Uterus (tissue), 4 donors: ENCODE measurements at places on chromosomes 6 and 20. TPM values are rescaled to one million over a fixed set of nuclear protein-coding genes. Genes with fewer than 3 reads are reported as not detected.
A peak's percentile ranks its signal among the peaks of the same experiment; 100 is the strongest.

DNA sequence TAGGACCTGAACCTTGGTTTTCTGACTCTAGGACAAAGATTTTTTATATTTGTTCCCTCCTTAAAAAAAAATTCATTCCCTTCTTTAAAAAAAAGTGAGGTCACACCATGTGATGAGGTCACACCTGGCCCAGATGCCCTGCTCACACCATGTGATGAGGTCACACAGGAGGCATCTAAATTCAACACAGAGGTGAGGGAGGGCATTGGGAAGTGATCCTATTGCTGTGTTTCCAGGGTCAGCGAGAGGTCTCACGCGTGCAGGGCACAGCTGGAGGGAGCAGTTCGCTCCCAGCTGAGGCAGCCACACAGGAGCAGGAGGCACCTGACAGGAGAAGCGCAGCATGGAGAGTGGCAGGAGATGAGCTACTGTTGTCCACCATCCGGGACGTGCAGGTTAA lies 92.5 kb downstream of the SLC22A23 start:
- no peak for DNase-seq

GRCh38 chr6:158825038-158825950 lies 6.1 kb upstream of the EZR start:
- no peak for DNase-seq

GRCh38 chr6:17456711-17457110 lies 63.3 kb downstream of the CAP2 start:
- DNase-seq = no peak

The C6orf47 gene
- 31.9 TPM for total RNA-seq

GRCh38 chr6:3630258-3630835 lies 121.2 kb downstream of the PXDC1 start:
- no peak for DNase-seq

The LHFPL5 gene
- total RNA-seq = not detected

- DNase-seq = no peak
Measured at GRCh38 chr20:49892260-49892659, 23.1 kb downstream of the SPATA2 start.

DNA sequence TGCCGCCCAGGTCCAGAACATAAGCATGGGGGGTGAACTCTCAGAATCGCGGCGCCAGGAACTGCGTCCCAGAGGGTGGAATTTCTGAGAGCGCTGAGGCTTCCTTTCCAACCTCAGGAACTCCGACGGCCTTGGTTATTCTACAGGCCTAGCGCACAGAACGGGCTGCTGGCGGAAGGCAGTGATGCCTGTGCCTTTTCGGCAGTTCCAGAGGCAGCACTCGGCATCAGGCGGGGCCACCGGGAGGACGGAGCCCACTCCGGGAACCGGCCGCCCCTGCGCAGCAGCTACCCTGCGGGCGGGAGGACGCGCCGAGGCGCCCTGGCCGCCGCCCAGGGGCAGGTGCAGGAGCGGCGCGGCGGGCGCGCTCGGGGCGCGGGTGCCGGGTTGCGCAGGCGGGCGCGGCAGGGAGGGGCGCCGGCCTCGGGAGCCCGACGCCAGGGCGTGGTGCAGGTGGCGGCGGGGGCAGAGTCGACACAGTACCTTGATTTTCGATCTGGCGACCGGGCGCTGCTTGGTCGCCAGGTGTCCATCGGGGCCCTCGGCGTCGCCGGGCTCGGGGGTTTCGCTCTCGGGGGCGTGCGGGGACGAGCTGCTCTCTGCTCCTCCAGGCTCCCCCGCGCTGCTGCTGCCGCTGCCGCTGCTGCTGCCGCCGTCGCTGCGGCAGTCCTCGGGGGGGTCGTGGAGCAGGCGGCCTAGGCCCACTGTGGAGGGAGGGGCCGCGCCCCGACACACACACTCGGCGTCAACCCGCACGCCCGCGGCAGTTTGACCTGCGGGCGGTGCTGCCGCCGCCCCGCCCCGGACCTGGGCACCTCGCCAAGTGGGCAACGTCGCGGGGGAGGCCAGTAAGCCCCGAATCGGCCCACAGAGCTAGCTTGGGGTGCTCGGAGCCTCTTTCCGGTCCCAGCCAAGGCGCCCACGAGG lies 1.3 kb downstream of the OVOL2 start:
- no peak for DNase-seq

DNA sequence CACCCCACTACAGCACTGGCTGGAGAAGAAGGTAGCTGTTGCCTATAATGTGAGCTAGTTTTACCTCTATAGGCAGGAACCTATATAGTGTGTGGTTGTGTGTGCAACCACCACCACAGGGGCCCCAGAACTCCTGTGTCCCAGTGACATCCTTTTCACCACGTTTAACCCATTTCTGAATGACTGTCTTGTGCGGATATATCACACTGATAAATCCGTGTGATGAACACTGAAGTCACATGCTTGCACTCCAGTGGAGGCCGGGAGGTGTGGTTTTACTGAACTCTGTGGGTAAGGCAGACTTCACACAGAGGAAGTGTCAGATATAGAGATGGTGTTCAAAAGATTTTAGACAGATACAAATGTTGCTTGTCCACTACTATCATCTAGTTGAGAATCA lies 32.5 kb downstream of the SDHAF4 start:
- no peak for DNase-seq

DNA sequence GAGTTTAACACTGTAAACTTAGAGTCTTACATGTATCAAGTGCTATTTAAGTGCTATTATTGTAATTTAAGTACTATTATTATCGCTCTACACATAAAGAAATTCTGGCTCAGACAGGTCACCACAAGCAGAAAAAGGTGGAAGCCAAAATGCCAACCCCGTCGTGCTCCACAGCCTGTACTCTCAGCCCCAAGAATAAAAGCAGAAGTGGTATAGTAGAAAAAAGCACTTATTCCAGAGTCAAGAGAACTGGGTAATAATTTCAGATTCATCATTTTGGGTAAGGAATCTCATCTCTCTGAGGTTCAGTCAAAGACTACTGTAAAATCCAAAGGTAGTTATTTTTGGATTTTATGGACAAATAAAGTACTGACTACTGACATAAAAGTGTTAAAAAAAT lies 943 bp downstream of the ZUP1 start:
- no peak for DNase-seq

The HLA-DQB1 gene
- 31.2 TPM for total RNA-seq

DNA sequence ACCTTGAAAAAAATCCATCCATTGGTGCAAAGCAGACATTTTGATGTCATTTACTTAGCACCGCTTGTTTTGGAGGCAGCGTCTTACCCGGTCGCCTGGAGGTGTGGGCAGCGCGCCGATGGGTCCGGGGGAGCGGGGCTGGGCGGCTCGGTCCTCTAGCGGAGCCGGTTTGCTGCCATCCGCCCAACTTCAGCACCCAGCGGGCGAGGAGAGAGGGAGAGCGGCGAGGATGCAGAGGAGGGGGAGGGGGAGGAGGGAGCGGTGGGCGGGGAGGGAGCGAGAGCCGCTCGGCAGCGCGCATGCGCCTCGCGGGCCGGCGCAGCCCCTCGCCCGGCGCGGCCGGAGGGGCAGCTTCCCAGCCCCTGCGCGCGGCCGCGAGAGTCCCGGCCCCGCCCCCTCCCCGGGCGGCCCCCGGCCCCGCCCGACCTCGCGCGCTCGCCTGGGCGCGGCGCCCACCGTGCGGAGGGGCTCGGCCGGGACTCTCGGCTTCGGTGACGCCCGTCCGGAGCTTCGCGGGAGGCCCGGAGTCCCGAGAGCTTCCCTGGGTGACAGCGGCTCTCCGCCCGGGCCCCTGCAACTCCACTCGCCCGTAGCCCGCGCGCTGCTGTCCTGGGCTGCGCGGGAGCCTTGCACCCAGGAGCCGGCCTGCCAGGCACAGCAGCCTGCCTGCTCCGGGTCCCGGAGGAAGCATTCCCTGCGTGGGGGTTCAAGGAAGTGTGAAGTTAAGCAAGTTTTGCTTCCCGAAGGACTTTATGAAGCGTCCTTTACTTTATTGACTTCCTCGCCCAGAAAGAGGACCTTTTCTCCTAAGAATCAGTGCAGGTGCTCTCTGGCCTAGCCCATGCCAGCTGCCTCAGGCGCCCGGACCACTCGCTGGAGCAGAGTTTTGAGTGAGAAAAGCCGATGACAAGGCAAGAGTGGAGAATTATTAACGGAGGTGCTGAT lies at the start of gene RGS17:
Gene RGS17 (minus strand): TSS at position 246 of the 945 bp plus-strand sequence. CDS start 87,264 bp downstream, outside the sequence.
- peak; percentile 47 for DNase-seq

The CCN6 gene
- total RNA-seq = not detected

The TAAR1 gene
- not detected for total RNA-seq

- no peak for DNase-seq
Measured at GRCh38 chr6:52152711-52153160, 33.4 kb upstream of the IL17A start.

The EBF4 gene
- 19.0 TPM for total RNA-seq

The MUC21 gene
- total RNA-seq = 0.28 TPM

The DOK5 gene
- total RNA-seq = 1.4 TPM

DNA sequence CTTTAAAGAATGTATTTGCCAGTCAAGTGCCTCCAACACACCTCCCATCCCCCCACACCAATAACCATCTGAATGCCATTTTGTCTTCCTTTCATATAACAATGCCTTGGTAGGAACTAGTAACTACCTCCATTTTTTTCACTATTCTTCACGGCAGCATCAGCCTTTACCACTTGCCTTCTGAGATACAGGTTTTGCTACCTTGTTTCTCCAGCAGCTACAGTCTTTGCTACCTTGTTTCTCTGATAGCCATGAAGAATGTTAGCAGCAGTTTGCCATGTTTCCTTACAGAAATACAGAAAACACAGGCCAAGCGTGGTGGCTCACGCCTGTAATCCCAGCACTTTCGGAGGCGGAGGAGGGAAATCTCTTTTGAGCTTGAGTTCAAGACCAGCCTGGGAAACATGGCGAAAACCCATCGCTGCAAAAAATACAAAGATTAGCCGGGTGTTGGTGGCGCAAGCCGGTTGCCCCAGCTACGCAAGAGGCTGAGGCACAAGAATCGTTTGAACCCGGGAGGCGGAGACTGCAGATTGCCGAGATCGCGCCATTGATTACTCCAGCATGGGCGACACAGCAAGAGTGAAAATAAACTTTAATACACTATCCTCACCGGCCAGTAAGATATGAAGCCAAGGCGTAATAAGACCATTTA lies 100.9 kb downstream of the HFE start:
- DNase-seq = no peak

- DNase-seq = no peak
Measured at GRCh38 chr6:119879731-119880130, 530.2 kb upstream of the MAN1A1 start.

The LY6G6F gene
- total RNA-seq = not detected

DNA sequence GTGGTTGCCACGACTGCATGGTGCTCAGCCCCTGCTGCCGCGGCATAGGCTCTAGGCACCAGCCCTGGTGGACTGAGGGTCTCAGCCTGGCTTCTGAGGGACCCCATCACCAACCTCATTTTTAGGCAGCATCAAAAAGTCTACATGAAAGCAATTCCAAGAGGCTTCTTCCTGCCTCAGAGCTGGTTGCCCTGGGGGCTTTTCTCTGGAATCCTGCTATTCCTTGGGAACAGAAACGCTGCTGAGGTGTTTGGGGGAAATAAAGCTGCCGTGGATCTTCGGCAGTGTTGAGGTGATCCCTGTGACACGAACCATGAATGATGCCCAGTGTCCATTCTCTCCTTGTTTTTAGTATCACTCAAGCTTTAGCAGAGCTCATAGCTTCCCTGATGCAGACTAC lies 148.4 kb upstream of the LRFN2 start:
- DNase-seq = no peak

DNA sequence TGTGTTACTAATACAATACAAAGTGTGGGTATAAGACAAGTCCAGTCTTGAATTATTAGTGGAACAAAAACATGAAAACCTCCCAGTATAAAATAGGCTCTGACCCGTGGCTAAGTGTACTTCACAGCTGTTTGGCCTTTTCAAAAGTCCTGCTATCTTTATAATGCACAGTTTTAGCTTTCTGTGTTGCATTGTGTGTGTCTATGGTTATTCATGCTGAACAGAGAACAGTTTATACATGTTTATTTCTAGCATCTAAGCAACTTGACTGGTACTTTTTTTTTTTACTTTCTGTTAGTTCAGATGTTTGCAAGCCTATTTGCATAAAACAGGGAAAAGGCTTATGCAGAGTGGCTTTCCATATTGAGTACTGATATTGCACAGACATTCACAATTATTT lies 119.2 kb upstream of the CCN2 start:
- DNase-seq = no peak

DNA sequence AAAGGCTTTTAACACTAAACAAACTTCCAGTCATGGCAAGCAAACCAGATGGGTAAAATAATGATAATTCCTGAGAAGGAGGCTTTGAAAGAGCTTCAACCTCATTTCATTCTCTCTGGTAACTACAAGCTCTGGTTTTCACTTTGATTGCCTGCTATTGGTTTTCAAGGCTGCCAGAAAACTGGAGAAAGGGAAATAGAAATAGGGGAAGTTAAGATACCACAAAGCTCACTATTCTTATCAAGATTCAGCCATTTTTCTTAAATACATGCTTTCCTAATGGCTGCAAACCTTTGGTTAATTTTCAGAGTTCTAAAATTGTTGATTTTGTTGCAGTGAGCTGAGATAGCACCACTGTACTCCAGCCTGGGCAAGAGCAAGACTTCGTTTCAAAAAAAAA lies 42.5 kb upstream of the NELFCD start:
- no peak for DNase-seq

- DNase-seq = no peak
Measured at GRCh38 chr20:59831916-59832270, 101.5 kb downstream of the SYCP2 start.

DNA sequence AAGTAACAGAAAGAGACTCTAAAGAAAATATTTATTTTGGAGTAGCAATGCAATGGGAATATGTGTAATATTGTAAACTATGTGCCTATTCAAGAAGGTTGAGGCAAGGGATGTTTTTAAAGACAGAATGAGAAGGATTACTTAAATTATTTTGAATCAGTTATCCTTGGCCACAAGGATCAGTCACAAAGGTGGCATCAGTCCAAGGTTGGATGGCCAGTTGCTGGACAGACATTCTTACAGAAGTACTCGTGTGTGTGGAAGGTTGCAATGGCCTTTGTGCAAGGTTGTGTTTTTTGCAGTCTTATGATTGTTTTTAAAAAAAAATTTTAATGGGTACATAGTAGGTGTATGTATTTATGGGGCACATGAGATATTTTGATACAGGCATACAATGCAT lies 2.0 kb downstream of the QRSL1 start:
- DNase-seq = no peak

DNA sequence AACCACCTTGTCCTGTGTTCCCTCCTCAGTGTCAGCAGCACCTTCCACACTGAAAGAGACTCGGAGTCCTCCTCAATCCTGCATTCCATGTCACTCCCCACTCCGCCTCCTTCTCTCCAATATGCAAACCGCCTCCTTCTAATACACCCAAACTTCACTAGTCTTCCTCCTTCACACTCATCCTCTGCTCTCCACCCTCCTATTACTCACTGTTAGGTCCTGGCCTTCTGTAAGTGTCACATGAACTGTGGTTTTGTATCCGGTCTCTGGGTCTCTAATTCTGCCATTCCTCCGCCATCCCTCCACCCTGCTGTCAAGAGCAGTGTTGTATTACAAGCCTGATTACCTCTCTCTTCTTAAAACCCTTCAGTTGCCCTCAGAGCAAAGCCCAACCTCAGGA lies 200.5 kb upstream of the CDYL start:
- no peak for DNase-seq

GRCh38 chr6:170572704-170573466 lies 11.6 kb downstream of the PDCD2 start:
- DNase-seq = no peak

DNA sequence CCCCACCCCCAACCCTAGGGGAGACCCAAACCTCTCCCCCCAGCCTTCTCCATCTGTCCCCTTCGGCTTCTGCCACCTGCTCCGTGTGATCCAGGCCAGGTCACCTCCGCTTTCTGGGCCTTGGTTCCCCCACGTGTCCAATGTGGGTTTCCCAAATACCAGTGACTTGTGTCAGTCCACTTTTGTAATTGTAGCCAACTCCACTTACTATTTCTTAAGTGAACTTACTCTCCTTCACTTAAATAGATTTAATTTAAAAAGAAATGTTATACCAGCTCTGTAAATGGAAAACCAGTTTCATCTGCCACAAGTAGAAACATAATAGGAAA lies 10.0 kb upstream of the FAM110A start:
- no peak for DNase-seq

The ZSCAN31 gene
- 63.8 TPM for total RNA-seq
